GM23338 (cell line): ENCODE measurements at places on chromosomes 1 and 21.

- no peaks in the 10 kb centered on the region for H3K27me3 ChIP-seq
- no peak for DNase-seq
- no peak overlapping the region for H3K27ac ChIP-seq
- H3K36me3 ChIP-seq: no peaks in the 10 kb centered on the region
- H3K4me3 ChIP-seq: no peak overlapping the region
These were observed 318.4 kb downstream of the RPS6KC1 start for GRCh38 chr1:213369465-213369864.

- H3K4me1 ChIP-seq: peaks cover 57% of the 10 kb centered on the region
- no peak overlapping the region for H3K4me3 ChIP-seq
- no peak overlapping the region for H3K27ac ChIP-seq
- no peaks in the 10 kb centered on the region for H3K36me3 ChIP-seq
These were observed 6.8 kb downstream of the BACH1 start for GRCh38 chr21:29305561-29305960.

DNA sequence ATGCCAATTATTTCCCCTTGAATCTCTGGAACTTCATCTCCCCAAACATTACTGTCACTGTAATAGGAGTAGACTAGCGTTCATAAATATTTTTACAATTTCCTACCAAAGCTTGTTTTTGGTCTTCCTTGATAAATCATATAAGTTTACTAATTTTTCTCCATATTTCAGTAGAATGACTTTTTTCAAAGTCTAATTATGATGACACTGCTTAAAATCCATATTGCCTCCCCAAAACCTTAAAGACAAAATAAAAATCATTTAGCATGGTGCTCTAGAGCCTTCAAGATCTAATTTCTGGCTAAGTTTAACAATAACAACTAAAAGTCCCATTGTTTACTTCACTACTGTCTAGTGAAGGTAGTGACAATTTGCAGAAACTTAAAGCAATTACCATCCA, 474.2 kb upstream of the CHRM3 start:
- H3K36me3 ChIP-seq: no peaks in the 10 kb centered on the region
- DNase-seq: no peak
- H3K4me1 ChIP-seq: no peaks in the 10 kb centered on the region
- H3K27me3 ChIP-seq: no peaks in the 10 kb centered on the region

GRCh38 chr1:214229736-214230135, 51.2 kb upstream of the SMYD2 start:
- H3K4me3 ChIP-seq: no peak overlapping the region
- no peak overlapping the region for H3K27ac ChIP-seq
- peaks cover 18% of the 10 kb centered on the region for H3K27me3 ChIP-seq
- no peaks in the 10 kb centered on the region for H3K36me3 ChIP-seq
- H3K4me1 ChIP-seq: peaks cover 12% of the 10 kb centered on the region
- DNase-seq: peak; percentile 16
